CD4-positive, alpha-beta T cell (primary cell): ENCODE measurements at places on chromosomes 13 and 19. TPM values are rescaled to one million over a fixed set of nuclear protein-coding genes. Genes with fewer than 3 reads are reported as not detected.
A peak's percentile ranks its signal among the peaks of the same experiment; 100 is the strongest.

GRCh38 chr19:45589768-45590167, 5.2 kb upstream of the OPA3 start:
- DNase-seq = no peak

- DNase-seq = peak; percentile 45
Observed at GRCh38 chr19:41795031-41795461, 1.3 kb upstream of the CEACAM3 start.

DNA sequence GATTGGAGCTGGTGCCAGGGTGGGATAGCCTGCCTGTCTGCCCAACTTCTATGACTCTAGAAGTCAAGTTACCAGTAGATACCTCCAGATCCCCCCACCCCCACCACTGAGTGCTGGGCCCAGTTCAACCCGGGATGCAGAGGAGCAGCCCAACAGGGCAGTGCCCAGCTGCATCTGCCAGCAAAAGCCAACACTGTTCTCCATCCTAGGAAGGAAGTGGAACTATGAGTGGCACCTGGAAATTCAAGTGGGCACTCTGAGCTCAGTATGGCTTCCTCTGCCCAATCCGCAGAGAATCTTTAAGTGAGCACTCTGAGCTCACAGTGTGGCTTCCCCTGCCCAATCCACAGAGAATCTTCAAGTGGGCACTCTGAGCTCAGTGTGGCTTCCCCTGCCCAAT, 14.2 kb downstream of the TUBGCP3 start:
- no peak for DNase-seq

- no peak for DNase-seq
Observed at GRCh38 chr19:49428547-49429451, 3.6 kb downstream of the GFY start.

DNA sequence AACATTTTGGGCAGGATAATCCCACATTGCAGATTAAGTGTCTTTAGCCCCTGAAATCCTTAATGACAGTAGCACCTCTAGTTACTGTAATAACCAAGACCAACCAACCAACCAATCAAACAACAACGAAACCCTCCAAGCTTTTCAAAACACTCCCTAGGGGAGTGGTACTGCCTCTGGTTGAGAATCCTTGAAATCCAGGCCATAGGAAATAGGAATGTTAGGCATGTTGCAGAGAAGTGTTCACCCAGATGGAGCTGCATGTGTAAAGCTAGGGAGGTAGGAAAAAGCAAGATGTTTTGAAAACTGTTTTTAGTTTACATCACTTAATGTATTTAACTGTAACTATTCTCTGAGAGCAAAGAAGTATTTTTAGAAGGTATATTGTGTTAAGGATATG, 4.5 kb downstream of the LACC1 start:
- DNase-seq = no peak

Gene MYO9B
- total RNA-seq = 184 TPM

Gene NALCN
- not detected for total RNA-seq

Gene NDUFA11
- 96.7 TPM for total RNA-seq

DNA sequence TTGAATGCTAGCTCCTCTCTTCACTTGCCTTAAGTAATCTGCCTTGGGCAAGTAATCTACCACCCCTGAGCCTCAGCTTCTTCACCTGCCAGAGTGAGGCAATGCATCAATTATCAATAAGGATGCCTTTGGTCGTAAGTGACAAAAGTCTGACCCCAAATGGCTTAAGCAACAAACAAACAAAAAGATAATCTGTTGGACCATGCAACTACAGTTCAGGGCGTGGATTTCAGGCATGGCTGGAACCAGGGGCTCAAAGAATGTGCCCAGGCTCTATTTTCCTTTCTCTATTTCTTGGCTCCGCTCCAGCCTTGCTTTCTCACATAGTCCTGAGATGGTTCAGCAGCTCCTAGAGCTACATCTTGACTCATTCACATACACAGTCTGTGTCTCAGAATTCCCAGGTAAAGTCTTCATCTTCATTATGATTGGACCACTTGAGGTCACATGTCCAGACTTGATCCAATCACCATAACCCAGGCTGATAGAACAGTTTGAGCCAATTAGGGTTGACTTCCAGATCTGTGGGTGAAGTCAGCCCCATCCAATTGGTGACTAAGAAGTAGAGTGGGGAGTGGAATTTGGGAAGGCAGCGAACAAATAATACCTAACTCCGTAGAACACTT, 29.6 kb downstream of the ACSBG2 start:
- no peak for DNase-seq
